ENCODE measurements at places on chromosomes 6 and 20. TPM values are rescaled to one million over a fixed set of nuclear protein-coding genes. Genes with fewer than 3 reads are reported as not detected.

GRCh38 chr20:20946122-20946759 is 159.9 kb downstream of the LINC00237 start:
- no peaks in the 10 kb centered on the region for H3K36me3 ChIP-seq
- H3K27me3 ChIP-seq: no peaks in the 10 kb centered on the region
- no peak overlapping the region for H3K27ac ChIP-seq
- H3K4me1 ChIP-seq: no peaks in the 10 kb centered on the region
- no peak for DNase-seq

DNA sequence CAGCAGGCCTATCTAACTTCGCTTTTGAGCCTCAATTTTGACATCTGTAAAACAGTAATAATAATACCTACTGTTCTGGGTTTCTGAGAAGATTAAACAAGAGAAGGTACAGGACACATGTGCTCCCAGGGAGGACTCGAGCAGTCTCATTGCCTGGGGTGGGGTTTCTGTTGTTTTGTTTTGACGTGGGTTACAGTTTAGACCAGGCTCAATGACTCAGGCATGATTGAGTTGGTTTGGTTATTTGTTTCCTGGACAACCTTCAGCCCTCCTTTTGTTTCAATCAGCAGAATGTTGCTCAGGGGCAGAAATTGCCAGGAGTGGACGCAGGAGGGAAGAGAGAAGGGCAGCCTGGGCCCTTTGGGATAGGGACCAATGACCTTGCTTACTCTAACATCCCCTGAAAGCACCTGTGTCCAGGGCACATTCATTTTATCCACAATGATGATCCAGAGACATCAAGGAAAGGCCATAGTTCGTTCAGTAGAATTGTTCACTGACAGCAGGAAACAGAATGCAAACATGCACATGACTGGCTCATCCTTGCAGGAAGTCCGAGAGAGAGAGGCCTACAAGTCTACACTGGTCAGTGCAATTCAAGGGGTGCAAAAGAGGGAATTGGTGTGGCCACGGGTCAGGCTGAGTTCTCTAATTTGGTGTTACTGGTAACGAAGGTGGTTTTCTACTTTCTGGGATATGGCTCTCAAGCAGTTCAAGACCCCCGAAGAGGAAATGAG is 74.5 kb upstream of the MRPS10 start:
- peak overlapping the region; percentile 72 for H3K27ac ChIP-seq
- H3K4me3 ChIP-seq: no peak overlapping the region
- H3K4me1 ChIP-seq: peaks cover 59% of the 10 kb centered on the region

- DNase-seq: no peak
- no peak overlapping the region for H3K27ac ChIP-seq
- H3K36me3 ChIP-seq: no peaks in the 10 kb centered on the region
- no peak overlapping the region for H3K4me3 ChIP-seq
These were observed 24.0 kb downstream of the SLC26A8 start for GRCh38 chr6:36000451-36000850.

- peaks cover 30% of the 10 kb centered on the region for H3K4me1 ChIP-seq
- no peaks in the 10 kb centered on the region for H3K27me3 ChIP-seq
- no peak for DNase-seq
- H3K27ac ChIP-seq: no peak overlapping the region
- H3K36me3 ChIP-seq: peaks cover 3% of the 10 kb centered on the region
These were observed 10.3 kb downstream of the ARHGAP18 start for GRCh38 chr6:129699659-129700058.

GRCh38 chr6:16722630-16723029 is 38.6 kb downstream of the ATXN1 start:
- peaks cover 19% of the 10 kb centered on the region for H3K4me1 ChIP-seq
- H3K27me3 ChIP-seq: no peaks in the 10 kb centered on the region
- H3K27ac ChIP-seq: no peak overlapping the region
- no peak overlapping the region for H3K4me3 ChIP-seq
- DNase-seq: no peak

DNA sequence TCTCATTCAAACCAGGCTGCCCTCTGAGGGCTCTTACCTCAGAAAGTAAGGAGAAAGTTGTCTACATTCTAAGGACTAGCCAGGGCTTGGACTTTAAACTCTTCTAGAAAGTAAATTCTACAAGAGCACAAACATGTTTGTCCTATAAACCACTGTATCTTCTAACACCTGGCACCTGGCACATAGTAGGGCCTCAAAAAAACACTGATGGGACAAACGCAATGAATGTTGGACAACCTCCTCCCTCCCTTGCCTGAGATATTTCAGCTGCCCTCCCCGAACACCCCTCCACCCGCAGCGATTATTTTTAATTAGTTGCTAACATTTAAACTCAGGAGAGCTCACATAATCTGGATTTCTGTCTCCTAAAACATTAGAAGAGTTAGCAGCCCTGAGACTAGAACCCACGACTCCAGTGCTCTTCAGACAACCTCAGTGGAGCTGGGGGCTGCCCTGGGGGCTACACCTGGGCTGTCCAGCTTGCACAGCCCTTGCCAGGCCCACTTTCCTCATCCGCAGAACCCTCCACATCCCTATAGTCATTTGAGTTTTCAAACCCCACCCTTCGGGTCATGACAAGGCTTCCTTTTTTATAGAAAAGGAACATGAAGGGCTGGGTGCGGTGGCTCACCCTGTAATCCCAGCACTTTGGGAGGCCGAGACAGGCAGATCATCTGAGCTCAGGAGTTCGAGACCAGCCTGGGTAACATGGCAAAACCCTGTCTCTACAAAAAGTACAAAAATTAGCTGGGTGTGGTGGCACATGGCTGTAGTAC is 4.9 kb downstream of the HCK start:
- H3K27ac ChIP-seq: no peak overlapping the region
- no peak for DNase-seq
- H3K4me3 ChIP-seq: no peak overlapping the region
- H3K27me3 ChIP-seq: peaks cover 48% of the 10 kb centered on the region

GRCh38 chr6:41392246-41392645 is 56.8 kb downstream of the NCR2 start:
- no peak overlapping the region for H3K4me3 ChIP-seq
- peaks cover 45% of the 10 kb centered on the region for H3K27me3 ChIP-seq
- H3K36me3 ChIP-seq: no peaks in the 10 kb centered on the region
- H3K27ac ChIP-seq: no peak overlapping the region
- no peaks in the 10 kb centered on the region for H3K4me1 ChIP-seq

- H3K27me3 ChIP-seq: no peaks in the 10 kb centered on the region
- H3K4me3 ChIP-seq: no peak overlapping the region
- no peaks in the 10 kb centered on the region for H3K36me3 ChIP-seq
- no peak overlapping the region for H3K27ac ChIP-seq
- DNase-seq: no peak
These were observed 49.8 kb downstream of the EDN1 start for GRCh38 chr6:12339808-12340487.

GRCh38 chr20:17992847-17993513 is 24.2 kb downstream of the MGME1 start:
- H3K4me1 ChIP-seq: peaks cover 46% of the 10 kb centered on the region
- peak overlapping the region; percentile 80 for H3K27ac ChIP-seq
- DNase-seq: no peak
- no peak overlapping the region for H3K4me3 ChIP-seq

GRCh38 chr20:64222291-64222735 is 33.2 kb upstream of the PCMTD2 start:
- H3K36me3 ChIP-seq: no peaks in the 10 kb centered on the region
- peaks cover 9% of the 10 kb centered on the region for H3K4me1 ChIP-seq
- no peaks in the 10 kb centered on the region for H3K27me3 ChIP-seq
- no peak for DNase-seq
- H3K4me3 ChIP-seq: no peak overlapping the region
- H3K27ac ChIP-seq: no peak overlapping the region

DNA sequence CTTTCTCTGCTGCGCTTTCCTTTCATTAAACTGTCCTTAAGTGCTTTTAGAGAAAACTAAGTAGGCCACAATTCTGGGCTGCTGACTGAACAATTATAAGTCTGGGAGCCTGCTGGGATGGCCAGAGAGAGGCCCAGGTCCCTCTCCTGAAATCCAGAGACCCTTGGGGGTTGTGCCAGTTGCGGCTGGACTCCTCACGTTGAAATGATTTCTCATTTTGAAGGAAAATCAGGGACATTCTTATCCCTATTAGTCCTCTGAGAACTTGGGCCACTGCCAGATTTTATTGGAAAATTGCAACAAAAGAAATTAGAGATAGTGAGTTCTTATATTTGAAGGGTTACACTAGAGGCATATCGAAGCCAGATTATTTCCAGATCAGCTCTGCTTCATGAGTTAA is 145.1 kb downstream of the CLIC5 start:
- H3K36me3 ChIP-seq: no peaks in the 10 kb centered on the region
- no peaks in the 10 kb centered on the region for H3K4me1 ChIP-seq
- H3K27me3 ChIP-seq: peaks cover 12% of the 10 kb centered on the region
- DNase-seq: no peak
- H3K27ac ChIP-seq: no peak overlapping the region

DNA sequence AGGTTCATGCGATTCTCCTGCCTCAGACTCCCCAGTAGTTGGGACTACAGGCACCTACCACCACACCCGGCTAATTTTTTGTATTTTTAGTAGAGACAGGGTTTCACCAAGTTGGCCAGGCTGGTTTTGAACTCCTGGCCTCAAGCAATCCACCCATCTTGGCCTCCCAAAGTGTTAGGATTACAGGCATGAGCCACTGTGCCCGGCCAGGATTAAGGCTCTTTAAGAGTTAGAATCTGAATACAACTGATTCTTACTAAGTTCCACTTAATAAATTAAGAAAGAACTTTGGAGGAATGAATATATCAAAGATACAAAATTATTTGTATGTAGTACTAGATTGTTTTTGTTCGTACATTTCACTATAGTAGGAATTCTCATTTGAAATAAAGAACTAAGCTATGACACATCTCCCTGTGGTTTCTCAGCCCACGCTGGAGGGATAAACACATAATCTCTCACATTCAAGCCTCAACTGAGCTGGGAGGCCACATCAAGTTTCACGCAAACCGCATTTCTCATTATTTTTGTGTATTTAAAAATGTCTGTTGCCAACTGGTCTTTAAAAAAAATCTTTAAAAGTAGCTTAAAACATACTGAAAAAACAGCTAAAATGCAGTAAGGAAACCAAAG is 34.2 kb downstream of the DTNBP1 start:
- peaks cover 24% of the 10 kb centered on the region for H3K4me1 ChIP-seq
- DNase-seq: peak; percentile 26
- no peaks in the 10 kb centered on the region for H3K27me3 ChIP-seq
- H3K36me3 ChIP-seq: peaks cover 12% of the 10 kb centered on the region
- H3K27ac ChIP-seq: no peak overlapping the region

DNA sequence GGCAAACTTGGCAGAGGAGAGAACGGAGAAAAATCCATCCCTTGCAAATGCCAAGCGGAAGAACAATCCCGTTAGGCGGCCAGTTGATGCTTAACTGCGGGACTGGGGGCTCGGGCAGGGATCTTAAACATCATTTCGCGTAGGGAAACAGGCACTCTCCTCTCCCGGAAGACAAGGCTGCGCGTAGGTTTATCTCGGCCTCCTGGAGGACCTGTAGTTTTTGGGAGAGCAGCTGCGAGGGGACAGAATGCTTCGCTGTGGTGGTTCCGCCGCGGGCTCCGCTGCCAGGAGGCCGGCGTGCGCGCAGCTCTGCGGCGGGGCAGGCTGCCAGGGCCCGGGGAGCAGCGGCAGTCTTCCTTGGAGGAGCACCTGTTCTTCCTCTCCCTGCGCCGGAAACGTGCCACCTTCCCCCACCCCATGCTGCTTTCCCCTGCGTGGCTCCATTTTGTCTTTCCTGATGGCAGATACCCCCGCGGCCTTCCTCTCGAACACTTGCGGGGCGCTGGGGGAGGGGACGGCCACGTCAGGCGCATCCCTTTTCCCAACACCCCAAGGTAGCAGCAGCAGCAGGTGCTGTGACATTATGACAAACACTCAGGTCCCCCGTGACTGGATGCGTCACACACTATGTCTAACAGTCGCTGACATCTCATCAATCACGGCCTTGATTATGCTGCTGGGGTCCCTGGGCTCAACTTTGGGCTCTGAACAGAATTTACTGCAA is 230.7 kb upstream of the BTBD3 start:
- H3K27ac ChIP-seq: no peak overlapping the region
- no peaks in the 10 kb centered on the region for H3K36me3 ChIP-seq
- no peaks in the 10 kb centered on the region for H3K4me1 ChIP-seq
- DNase-seq: no peak

GRCh38 chr6:54288474-54288873 is 19.8 kb upstream of the TINAG start:
- no peak overlapping the region for H3K4me3 ChIP-seq
- no peaks in the 10 kb centered on the region for H3K27me3 ChIP-seq
- H3K27ac ChIP-seq: no peak overlapping the region
- no peaks in the 10 kb centered on the region for H3K4me1 ChIP-seq

- H3K4me1 ChIP-seq: peaks cover 9% of the 10 kb centered on the region
- no peak for DNase-seq
- no peaks in the 10 kb centered on the region for H3K27me3 ChIP-seq
These were observed 62.5 kb downstream of the TRPC4AP start for GRCh38 chr20:35030136-35030535.

DNA sequence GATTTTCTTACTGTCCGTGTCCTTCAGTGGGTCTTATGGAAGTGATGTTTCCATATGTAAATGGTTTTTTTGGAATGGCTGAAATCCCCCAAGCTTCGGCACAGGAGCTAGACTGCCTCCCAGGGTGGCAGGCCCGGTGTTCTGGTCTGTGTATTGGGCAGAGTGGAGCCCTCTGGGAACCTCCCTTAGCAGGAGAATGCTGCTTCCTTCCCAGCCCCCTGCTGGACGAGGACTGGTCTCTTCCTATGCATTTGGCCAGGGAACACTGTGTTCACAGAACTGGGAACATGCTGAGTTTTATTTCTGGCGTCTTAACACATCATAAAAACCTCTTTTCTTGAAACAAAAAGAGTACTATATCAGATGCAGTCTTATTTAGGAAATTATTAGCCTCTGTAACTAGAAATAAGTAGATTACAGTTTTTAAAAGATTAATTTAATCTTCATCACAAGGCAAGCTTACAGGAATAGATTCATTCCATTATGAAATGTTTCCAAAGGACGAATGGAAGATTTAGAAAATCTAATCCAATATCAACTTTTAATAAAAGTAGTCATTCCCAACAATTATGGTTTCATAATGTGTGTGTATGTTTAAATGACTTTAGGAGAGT is 56.6 kb downstream of the SYTL3 start:
- no peak overlapping the region for H3K27ac ChIP-seq
- H3K4me1 ChIP-seq: peaks cover 18% of the 10 kb centered on the region
- H3K36me3 ChIP-seq: peaks cover 19% of the 10 kb centered on the region
- H3K27me3 ChIP-seq: no peaks in the 10 kb centered on the region

Gene PHACTR1
- 0.19 TPM for total RNA-seq

Gene FAM162B
- not detected for total RNA-seq

Gene LPA
- not detected for total RNA-seq

Data from activated CD4-positive, alpha-beta T cell treated with anti-CD3 and anti-CD28 coated beads, Interleukin-2, amount 10 ng/mL, durations not matched to agents 7 days and 5 days (primary cell).